ENCODE measurements at places on chromosomes 7 and 10. TPM values are rescaled to one million over a fixed set of nuclear protein-coding genes. Genes with fewer than 3 reads are reported as not detected.
A peak's percentile ranks its signal among the peaks of the same experiment; 100 is the strongest.

DNA sequence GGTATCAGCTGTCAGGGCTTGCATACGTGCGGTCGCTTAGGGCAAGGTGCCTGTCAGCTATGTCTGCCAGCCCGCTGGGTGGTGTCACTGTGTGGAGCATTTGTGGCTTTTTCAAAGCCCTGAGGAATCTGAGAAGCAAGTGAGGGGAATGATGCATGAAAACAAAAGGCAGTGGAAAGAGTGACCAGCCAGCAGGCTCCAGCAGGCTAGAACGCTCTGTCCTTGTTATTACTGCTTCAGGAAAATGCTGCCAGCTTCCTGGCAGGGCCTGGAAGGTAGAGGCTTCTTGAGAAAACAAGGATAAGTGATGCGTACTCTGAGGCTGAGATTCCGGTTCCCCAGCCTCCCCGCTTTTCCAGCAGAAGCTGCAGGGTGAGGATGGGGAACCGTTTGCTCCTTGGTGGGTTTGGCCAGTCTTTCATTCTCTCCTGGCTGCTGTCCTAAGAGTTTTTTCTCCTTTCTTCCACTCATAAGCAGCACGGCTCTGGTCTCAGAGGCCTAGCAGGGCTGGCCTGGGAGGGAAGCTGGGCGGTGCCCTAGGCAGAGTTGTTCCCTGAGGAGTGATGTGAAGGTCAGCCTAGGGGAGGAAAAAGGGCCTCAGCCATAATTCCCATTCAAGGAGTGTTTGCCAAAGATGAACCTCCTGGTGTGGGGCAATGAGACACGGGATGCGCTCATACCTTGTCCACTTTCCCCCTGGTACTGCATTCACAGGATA is 42.8 kb upstream of the MKLN1 start:
- H3K36me3 ChIP-seq, result no peaks in the 10 kb centered on the region
- no peak overlapping the region for H3K27ac ChIP-seq
- H3K27me3 ChIP-seq, result no peaks in the 10 kb centered on the region
- no peaks in the 10 kb centered on the region for H3K4me1 ChIP-seq
- DNase-seq, result no peak
- H3K4me3 ChIP-seq, result no peak overlapping the region

- H3K36me3 ChIP-seq, result no peaks in the 10 kb centered on the region
- peaks cover 2% of the 10 kb centered on the region for H3K4me1 ChIP-seq
- H3K27ac ChIP-seq, result no peak overlapping the region
Measured at GRCh38 chr7:150951521-150951920, 26.6 kb downstream of the KCNH2 start.

DNA sequence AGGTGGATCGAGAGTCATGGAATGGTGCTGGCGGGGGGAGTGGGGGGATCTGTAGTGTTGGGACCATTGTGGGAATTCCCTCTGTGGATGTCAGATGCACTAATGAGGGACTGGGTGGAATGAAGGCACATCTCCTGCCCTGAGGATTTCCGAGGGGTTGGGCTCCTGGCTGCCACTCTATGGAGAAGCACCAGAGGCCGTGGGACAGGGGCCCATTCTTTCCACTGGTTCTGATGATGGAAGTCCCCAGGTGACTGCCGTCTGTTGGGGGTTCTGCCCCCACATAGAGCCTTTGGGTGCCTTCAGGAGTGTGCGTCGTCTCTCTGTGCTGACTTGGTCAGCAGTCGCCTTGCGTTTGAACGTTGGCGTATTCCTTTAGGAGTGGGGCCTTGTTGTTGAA is 202.9 kb downstream of the GLRX3 start:
- peaks cover 2% of the 10 kb centered on the region for H3K27me3 ChIP-seq
- DNase-seq, result no peak
- no peaks in the 10 kb centered on the region for H3K36me3 ChIP-seq
- no peaks in the 10 kb centered on the region for H3K4me1 ChIP-seq
- no peak overlapping the region for H3K4me3 ChIP-seq

DNA sequence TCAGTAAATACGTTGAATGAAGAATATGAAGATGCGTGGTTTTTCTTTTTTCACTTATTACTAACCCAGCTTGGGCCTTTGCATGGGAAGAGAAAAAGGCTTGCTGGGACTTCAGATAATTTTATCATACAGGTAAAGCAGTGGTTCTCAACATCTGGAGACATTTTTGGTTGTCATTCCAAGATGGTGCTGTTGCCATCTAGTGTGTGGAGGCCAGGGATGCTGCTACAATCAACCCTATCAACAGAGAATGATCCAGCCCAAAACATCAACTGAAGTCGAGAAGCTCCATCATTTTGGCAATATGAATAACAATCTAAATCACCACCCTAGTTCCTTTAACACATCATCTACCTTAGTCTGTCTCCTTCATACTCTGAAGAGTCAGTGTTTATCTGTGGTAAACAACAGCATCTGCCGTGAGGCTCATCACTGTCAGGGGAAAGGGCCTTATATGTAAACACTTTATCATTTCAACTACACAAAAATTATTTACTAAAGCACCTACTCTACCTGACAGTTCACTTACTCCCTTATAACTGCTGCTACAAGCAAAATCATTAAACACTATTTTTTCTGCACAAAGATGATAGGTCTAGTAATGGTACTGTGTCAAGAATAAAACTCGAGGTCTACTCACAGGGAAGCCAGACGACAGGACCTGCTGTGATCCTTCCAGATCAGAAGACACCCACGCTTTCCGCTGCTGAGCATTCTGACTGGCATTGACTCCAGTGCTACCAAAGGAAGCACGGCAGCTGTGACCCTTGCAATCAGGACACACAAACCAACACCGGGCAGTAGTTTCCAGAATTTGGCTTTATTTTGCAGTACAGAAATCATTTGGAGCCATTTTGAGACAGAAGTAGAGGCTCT is 48.6 kb downstream of the GDI2 start:
- H3K27me3 ChIP-seq, result no peaks in the 10 kb centered on the region
- no peak for DNase-seq
- peak overlapping the region; percentile 22 for H3K27ac ChIP-seq
- peaks cover 71% of the 10 kb centered on the region for H3K36me3 ChIP-seq
- peaks cover 22% of the 10 kb centered on the region for H3K4me1 ChIP-seq

DNA sequence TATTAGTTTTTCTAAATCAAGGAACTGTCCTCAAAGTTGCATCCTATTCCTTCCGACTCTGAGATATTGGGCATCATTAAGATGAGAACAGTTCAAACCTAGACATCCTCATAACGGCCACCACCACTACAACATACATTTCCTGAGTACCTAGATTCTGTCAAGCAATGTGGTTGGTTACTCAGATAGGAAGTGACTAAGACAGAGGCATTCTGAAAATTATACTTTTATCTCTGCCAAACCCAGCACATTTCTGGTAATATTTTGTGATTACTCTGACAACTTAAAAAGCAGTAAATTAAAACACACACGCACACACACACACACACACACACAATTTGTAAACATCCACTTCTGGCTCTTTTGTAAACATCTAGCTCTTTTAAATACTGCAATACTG is 291.2 kb upstream of the MEOX2 start:
- H3K36me3 ChIP-seq, result no peaks in the 10 kb centered on the region
- no peak overlapping the region for H3K27ac ChIP-seq
- H3K4me3 ChIP-seq, result no peak overlapping the region
- DNase-seq, result no peak

DNA sequence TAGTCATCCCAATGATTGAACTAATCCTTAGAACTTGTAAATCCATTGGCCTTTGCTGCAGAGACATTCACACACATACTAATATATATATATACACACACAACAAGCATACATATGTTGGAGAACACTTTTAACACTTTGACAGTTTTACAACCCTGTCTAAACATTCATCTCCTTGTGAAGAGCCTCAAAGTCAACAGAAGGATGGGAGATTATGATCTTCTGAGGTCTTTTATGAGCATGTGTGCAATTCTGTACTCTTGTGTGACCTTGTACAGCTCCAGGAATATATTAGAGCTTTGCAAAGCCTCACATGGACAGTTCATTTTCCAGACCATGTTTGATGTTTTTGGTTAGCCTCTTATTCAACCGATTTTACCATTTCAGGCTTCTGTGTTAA is 589.0 kb downstream of the NXPH1 start:
- no peaks in the 10 kb centered on the region for H3K4me1 ChIP-seq
- H3K4me3 ChIP-seq, result no peak overlapping the region
- H3K27ac ChIP-seq, result no peak overlapping the region
- DNase-seq, result no peak

GRCh38 chr7:80632139-80632538 is 6.3 kb upstream of the CD36 start:
- no peak overlapping the region for H3K4me3 ChIP-seq
- no peaks in the 10 kb centered on the region for H3K27me3 ChIP-seq
- no peak overlapping the region for H3K27ac ChIP-seq
- H3K4me1 ChIP-seq, result no peaks in the 10 kb centered on the region
- no peak for DNase-seq

GRCh38 chr10:30357075-30357801 is 8.2 kb upstream of the MTPAP start:
- no peaks in the 10 kb centered on the region for H3K36me3 ChIP-seq
- H3K4me1 ChIP-seq, result peaks cover 5% of the 10 kb centered on the region
- no peak for DNase-seq
- no peak overlapping the region for H3K27ac ChIP-seq
- peaks cover 19% of the 10 kb centered on the region for H3K27me3 ChIP-seq
- no peak overlapping the region for H3K4me3 ChIP-seq

- H3K27ac ChIP-seq, result no peak overlapping the region
- no peak overlapping the region for H3K4me3 ChIP-seq
- no peaks in the 10 kb centered on the region for H3K27me3 ChIP-seq
- no peaks in the 10 kb centered on the region for H3K36me3 ChIP-seq
- no peaks in the 10 kb centered on the region for H3K4me1 ChIP-seq
Measured at GRCh38 chr7:34059136-34059828, 153.9 kb downstream of the BMPER start.

DNA sequence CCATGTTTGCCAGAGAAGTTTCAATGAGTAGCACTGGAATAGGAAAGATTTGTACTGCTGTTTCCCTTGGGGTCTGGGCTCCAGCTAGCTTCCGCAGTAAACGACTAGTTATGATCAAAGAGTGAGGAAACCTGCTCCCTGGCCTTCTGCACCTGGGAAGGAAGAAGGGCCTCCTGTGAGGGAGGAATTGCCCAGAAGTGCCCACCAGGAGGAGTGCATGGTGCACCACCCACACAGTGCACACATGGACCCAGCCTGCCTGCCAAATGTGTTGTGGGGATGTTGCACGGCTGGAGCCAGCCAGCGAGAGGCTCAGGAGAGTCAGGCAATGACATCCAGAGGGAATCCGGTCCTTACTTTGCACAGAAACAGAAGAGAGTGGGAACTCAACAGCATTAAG is 27.0 kb upstream of the FAM107B start:
- H3K4me3 ChIP-seq, result no peak overlapping the region
- no peaks in the 10 kb centered on the region for H3K4me1 ChIP-seq
- peaks cover 5% of the 10 kb centered on the region for H3K27me3 ChIP-seq
- no peak for DNase-seq
- no peak overlapping the region for H3K27ac ChIP-seq

GRCh38 chr10:1360558-1361164 is 304.5 kb downstream of the WDR37 start:
- no peak for DNase-seq
- H3K27ac ChIP-seq, result peak overlapping the region; percentile 13
- H3K27me3 ChIP-seq, result peaks cover 11% of the 10 kb centered on the region

DNA sequence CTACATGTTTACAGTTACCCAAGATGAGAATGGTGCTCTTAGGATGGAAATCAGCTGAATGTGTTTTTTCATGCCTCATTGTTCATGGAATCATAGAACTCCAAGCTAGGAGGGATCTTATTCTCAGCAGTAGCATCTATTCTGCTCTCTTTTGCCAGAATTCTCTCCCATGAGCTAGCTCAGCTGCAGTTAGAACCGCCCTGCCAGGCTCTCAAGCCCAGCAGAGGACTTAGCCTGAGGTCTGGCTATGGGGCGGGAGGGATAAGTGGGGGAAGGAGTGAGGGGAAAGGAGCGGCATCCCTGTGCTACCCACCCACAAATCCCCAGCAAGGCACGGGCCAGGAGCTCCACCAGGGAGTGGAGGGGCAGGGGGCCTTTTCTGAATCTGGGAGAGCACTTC is 120.7 kb upstream of the PLXNA4 start:
- H3K4me3 ChIP-seq, result no peak overlapping the region
- H3K27me3 ChIP-seq, result no peaks in the 10 kb centered on the region
- no peaks in the 10 kb centered on the region for H3K4me1 ChIP-seq
- DNase-seq, result no peak
- H3K27ac ChIP-seq, result no peak overlapping the region
- no peaks in the 10 kb centered on the region for H3K36me3 ChIP-seq

DNA sequence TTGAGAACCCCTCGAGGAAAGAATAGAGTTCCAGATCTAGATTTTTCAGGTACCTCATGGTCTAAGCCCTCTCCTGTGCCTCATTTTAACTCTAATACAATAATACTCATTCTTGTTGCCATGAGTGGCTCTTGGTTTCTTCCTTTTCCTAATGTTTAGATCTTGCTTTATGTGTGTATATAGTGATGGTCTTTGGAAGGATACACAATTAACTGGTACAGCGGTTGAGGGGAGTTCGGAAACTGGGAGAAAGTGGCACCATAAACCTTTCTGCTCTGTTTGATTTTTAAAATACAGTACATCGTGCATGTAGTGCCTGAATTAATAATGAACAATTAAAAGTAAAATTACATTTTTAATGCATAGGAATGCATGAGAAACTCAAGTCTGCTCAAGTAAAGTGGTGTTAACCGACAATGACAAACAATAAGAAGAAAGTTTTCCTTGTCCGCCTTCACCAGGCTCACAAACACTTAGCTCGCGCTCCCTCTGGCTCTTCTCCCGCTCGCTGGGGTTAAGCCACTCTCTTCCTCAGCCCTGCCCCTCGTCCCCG is 386 bp upstream of the EIF4EBP2 start:
- peak overlapping the region; percentile 98 for H3K4me3 ChIP-seq
- H3K4me1 ChIP-seq, result peaks cover 32% of the 10 kb centered on the region
- H3K36me3 ChIP-seq, result peaks cover 17% of the 10 kb centered on the region
- H3K27me3 ChIP-seq, result no peaks in the 10 kb centered on the region
- peak overlapping the region; percentile 88 for H3K27ac ChIP-seq
- no peak for DNase-seq

The UCN3 gene
- total RNA-seq, result not detected

The SLC16A12 gene
- total RNA-seq, result not detected

The AP4M1 gene
- 13.1 TPM for total RNA-seq

The AOAH gene
- total RNA-seq, result 13.3 TPM

The HERPUD2 gene
- 40.6 TPM for total RNA-seq

All from activated CD4-positive, alpha-beta T cell treated with anti-CD3 and anti-CD28 coated beads, Interleukin-2, amount 10 ng/mL, durations not matched to agents 7 days and 5 days (primary cell).